ENCODE measurements at places on chromosomes 7 and 10.

GRCh38 chr10:33547976-33548375 lies 213.5 kb upstream of the NRP1 start:
- DNase-seq: no peak

GRCh38 chr10:62095181-62096122 lies 173.2 kb downstream of the RTKN2 start:
- DNase-seq: no peak

- DNase-seq: no peak
These were observed at the start of gene EPO for GRCh38 chr7:100720279-100720670. Gene EPO (plus strand): TSS chr7:100720468. CDS start chr7:100720981, 513 bp downstream.

GRCh38 chr7:158362912-158363905 lies 224.4 kb downstream of the PTPRN2 start:
- no peak for DNase-seq

- no peak for DNase-seq
These were observed 62.1 kb downstream of the VWA2 start for GRCh38 chr10:114301177-114301576.

GRCh38 chr7:121271916-121272315 lies 56.9 kb upstream of the WNT16 start:
- DNase-seq: no peak

GRCh38 chr10:34078745-34079470 lies 736.2 kb downstream of the PARD3 start:
- DNase-seq: no peak

GRCh38 chr7:108033776-108034497 lies 31.0 kb upstream of the LAMB1 start:
- DNase-seq: no peak

- DNase-seq: no peak
These were observed 95.0 kb downstream of the CABCOCO1 start for GRCh38 chr10:61757525-61758397.

DNA sequence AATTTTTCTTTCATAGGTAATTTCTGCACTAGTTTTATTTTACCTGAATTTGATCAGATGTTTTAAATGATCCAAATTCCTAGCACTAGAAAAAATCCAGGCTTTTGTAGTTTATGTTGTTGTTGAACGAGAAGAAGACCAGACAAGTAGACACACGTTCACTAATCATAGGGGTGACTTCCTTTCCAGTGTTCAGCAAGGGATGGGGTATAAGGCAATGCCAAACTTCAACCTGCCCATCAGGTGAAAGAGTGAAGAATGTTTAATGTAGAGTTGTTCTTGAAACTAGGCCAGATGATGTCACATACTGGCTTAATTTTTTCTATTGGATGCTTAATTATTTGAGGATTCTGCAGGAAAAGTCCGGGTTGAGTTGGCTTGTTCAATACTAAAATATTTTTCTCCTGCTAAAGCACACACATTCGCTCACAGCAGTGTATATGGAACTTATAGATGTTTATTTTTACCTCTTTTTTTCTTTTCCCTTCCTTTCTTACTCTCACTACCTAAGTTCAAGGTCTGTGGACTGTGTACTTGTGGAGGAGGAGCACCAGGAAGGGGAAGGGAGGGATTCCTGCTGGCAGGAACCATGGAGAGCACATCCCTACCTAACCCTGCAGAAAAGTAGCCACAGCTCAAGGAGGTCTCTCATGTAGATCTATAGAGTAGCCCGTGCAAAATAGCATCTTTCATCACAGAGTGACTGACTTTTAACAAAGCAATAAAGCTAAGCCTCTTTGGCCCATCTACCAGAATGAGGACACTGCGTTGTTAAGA lies 23.1 kb upstream of the AKR1E2 start:
- no peak for DNase-seq

- no peak for DNase-seq
These were observed 177.7 kb downstream of the ACTR3B start for GRCh38 chr7:152937282-152937681.

DNA sequence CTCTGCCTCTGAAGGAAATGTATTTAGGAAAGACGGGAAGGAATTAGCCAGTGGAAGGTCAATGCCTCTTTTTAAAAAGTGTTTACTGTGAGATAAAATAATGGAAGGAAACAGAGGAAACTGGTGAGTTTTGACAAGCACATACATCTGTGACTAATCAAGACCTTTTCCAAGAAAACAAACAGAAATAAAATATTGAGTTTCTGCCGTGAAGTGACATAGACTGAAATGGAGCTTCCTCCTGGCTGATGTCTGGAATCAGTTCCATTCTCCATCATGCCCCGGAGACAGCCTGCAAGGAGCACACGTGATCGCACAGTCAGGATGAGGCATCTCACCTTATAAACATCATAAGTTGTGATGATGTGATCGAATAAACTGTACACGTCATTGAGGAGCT lies 30.7 kb downstream of the TECTB start:
- no peak for DNase-seq

DNA sequence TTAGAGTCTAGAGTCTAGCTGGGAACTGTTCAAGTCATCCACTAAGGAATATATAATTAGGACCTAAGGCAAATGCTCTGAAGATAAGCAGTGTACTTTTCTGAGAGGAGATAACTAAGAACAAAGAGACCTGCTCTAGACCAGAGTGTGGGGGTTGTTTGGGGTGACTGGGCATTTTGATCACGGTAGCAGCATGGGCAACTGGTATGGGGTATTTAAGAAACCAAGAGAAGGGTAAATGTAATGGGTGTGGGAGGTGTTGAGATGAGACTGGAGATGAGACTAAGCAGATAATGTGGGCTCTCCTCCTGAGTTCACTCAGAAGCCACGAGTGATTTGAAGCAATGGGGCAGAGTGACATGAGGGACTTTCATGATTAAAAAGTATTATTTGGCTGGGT lies 1082.9 kb downstream of the GATA3 start:
- DNase-seq: no peak

DNA sequence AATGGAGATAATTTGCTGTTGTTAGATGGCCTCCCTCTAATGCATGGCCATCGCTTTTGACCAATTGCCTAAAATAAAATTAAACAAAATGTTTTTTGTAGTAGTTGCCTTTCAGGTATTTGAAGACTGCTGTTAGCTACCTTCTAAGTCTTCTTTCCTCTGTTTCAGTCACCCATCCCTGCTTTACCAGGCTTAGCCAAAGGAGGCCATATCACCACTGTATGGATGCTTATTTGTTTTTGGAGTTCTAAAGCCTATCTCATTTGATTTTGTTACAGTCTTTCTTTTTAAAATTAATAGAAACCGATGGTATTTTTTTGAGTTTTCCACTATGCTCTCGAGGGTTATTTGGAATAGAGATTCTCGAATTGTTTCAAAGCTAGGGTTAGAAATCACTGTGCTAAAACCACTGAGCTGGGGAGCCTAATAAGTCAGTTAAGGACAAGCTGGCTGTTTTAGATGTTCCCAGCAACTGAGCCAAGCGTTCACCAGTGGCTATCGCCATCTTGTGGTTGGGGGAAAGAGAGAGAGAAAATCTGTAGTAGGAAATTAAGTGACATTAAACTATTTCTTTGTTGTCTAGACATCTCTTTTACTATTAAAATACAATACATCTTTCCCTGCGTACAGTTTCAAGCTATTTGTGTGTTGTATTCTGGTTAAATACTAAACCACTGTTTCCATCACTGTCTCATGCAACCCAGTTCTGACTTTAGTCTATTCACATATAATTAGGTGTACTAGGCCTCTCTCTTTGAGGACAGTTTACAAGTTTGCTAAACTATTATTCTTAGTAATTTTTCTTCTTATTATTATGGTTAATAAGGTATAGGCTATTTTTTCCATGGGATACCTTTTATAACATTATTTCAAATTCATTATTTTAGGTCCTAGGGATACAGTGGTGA lies 52.2 kb downstream of the GPR158 start:
- DNase-seq: no peak

GRCh38 chr7:154598864-154599263 lies 404.1 kb downstream of the PAXIP1 start:
- DNase-seq: no peak

DNA sequence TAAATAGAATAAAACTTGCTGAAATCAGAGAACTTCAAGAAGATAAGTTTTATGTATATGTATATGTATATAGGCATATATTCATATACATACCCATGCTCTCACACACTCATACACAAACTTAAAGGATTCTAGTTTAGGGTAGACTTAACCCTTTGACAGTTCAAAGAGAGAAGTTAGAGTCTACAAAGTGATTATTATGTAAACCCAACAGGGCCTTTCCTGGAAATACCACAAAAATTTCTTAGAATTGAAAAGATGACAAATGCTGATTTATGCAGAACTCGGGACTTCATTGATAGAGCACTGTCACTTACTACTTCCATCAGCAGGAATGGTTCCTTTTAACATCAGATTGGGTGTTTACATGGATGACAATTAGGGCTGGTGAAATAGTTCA lies 763.5 kb downstream of the AUTS2 start:
- no peak for DNase-seq

- DNase-seq: no peak
These were observed 34.5 kb upstream of the PDZD8 start for GRCh38 chr10:117409549-117410305.

DNA sequence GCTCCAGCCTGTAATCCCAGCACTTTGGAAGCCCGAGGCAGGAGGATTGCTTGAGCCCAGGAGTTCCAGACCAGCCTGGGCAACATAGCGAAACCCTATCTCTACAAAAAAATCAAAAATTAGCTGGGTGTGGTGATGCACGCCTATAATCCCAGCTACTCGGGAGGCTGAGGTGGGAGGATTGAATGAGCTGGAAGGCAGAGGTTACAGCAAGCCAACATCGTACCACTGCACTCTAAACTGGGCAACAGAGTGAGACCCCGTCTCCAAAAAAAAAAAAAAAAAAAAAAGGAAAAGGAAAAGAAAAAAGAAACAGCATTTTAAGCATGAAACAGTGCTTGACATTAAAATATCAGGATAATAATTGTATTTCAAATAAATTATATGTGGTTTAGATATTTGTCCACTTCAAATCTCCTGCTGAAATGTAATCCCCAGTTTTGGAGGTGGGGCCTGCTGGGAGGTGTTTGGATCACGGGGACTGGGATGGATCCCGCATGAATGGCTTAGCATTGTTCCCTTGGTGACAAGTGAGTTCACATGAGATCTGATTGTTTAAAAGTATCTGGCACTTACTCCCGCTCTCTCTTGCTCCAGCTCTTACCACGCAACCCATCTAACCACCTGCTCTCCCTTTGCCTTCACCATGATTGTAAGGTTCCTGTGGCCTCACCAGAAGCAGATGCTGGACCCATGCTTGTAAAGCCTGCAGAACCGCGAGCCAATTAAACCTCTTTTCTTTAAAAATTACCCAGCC lies 103.4 kb downstream of the SRPK2 start:
- DNase-seq: no peak

DNA sequence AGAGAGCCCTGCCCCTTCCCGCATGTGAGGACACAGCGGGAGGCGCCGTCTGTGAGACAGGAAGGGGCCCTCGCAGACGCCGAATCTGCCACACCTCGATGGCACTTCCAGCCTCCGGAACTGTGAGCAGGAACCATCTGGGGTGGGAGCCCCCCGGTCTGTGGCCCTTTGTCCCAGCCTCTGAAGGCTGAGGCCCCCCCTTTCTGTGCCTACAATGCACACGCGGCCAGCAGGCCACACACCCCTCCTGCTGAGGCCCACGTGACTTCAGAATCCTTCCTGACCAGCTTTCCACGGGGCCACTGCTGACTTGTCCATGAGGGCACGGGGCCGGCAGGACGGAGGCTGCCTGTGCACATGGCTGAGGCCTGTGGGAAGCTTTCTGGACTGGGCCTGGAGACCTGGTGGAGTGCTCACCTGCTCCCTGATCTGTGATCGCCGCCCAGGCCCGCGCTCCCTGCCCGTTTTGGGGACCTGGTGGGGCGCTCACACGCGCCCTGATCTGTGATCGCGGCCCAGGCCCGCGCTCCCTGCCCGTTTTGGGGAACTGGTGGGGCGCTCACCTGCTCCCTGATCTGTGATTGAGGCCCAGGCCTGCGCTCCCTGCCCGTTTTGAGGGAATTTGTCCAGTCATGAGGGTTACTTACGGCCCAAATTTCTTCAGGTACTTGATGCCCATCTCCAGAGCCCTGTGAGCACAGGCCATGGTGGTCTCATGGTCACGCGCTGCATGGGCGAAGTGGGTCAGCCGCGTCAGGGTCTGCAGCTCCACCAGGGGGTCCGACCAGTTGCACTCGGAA lies 34.3 kb downstream of the CFAP46 start:
- no peak for DNase-seq

- DNase-seq: no peak
These were observed 561.6 kb downstream of the TCERG1L start for GRCh38 chr10:130749911-130750310.

GRCh38 chr7:1100386-1100785 lies 12.5 kb downstream of the GPER1 start:
- no peak for DNase-seq

DNA sequence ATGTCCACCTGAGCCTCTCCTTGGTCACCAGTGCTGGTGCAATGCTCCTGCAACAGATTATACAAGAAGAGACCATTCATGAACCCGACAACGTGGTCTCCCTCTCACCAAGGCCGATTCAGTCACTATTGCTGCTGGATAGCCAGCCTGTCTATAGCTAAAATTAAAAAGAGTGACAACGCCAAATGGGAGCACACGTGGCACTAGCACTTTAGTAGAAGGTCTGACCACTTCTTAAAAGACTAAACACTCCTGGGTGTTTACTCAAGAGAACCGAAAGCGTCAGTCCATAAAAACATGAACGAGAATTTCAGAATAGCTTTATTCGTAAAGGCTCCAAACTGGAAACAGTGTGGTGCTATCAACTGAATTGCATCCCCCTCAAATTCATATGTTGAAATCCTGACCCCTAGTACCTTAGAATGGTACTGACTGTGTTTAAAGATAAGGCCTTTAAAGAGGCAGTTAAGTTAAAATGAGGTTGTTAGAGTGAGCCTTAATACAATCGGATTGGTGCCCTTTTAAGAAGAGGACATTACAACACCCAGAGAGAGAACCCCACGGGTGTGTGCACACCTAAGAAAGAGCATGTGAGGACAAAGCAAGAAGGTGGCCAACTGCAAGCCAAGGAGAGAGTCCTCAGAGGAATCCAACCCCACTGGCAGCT lies 4.4 kb upstream of the GALNTL5 start:
- no peak for DNase-seq

- DNase-seq: no peak
These were observed 557.6 kb upstream of the GALNT17 start for GRCh38 chr7:70574314-70574834.

- no peak for DNase-seq
These were observed 166.6 kb upstream of the TCF7L2 start for GRCh38 chr10:112783351-112784021.

- DNase-seq: no peak
These were observed at the start of gene GIMAP4 for GRCh38 chr7:150567169-150567568. Gene GIMAP4 (plus strand): TSS chr7:150567390. CDS start chr7:150569902, 2,512 bp downstream.

GRCh38 chr7:27747589-27748368 lies 7.8 kb downstream of the TAX1BP1 start:
- DNase-seq: no peak

GRCh38 chr7:134167841-134168240 lies 40.7 kb downstream of the LRGUK start:
- DNase-seq: no peak

DNA sequence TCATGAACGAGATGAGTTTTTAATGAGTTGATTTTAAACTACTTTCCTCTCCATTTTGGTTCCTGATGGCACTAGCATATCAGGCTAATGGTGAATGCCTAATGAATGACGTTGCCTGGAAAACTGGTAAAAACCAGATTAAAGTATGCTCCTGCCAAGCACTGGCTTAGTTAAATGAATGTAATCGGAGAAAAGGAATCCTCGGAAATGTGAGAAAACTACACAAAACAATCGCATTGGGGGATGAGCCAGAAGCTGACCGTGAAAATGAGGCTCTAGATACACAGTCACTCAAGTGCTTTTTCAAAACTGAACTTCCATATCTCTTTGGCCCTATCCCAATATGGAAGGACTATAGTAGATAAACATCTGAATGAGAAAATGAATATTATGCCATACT lies 153.8 kb upstream of the COL1A2 start:
- no peak for DNase-seq
